Fibroblast of gingiva (primary cell): ENCODE measurements at places on chromosomes 2 and 18.
A peak's percentile ranks its signal among the peaks of the same experiment; 100 is the strongest.

DNA sequence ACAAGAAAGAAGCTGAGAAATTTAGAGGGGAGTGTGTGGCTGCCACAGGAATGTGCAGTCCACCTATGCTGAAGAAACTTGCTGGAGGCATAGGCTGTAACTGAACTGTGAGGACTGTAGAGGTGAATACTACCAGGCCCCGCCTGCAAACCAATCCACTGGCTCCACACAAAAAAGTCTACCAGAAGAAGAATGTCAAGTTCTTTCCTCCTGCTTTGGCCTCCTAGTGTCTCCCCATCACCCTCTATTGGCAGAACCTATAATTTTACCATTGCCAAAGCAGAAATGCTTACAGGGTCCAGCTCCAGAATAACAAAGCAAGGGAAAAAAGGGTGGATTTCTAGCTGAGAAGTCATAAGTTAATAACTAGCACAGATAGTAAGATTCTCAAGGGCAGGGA lies 5.9 kb upstream of the ATP5MC3 start:
- DNase-seq: no peak

- no peak for DNase-seq
Measured at GRCh38 chr2:231785413-231785812, 832 bp upstream of the COPS7B start.

GRCh38 chr18:45106331-45106774 lies 425.7 kb downstream of the SETBP1 start:
- peak; percentile 56 for DNase-seq

DNA sequence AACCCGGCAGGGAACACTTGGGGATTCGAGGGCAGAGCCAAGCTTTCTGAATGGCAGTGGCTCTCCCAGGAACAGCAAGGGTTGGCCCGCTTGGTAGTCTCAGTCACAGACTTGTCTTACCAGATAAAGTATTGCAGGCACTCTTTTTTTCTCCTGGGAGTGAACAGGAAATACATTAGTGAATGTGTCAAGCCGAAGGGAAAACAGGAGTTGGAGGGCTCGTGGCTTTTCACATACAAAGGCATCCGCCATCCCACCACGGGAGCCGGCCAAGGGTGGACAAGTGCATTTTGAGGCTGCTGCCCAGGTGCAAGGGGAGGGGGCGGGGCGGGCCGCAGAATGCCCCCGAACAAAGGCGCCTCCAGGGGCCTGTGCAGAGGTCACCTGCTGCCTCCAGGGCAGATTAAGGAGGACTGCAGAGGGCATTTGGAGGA lies 163.3 kb upstream of the SIX3 start:
- no peak for DNase-seq

DNA sequence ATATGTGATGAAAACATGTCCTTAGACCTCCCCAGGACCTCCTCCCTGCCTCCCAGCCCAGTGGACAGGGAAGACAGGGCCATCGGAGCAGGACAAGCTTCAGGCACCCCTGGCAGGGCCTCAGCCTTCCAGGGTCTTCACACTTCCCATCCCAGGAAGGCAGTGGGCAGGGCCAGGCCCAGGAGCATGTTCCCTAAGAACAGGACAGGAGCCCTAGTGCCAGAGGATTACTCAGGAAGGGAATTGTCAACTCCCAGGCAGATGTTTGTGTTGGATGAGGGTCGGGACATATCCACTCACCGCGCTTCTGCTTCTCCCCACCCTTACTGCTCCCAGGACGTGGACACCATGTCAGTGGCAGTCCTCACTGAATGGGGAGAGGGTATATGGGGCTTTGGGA lies 138.9 kb downstream of the TNS1 start:
- no peak for DNase-seq

- DNase-seq: no peak
Measured at GRCh38 chr2:3248754-3249475, 128.7 kb downstream of the EIPR1 start.

DNA sequence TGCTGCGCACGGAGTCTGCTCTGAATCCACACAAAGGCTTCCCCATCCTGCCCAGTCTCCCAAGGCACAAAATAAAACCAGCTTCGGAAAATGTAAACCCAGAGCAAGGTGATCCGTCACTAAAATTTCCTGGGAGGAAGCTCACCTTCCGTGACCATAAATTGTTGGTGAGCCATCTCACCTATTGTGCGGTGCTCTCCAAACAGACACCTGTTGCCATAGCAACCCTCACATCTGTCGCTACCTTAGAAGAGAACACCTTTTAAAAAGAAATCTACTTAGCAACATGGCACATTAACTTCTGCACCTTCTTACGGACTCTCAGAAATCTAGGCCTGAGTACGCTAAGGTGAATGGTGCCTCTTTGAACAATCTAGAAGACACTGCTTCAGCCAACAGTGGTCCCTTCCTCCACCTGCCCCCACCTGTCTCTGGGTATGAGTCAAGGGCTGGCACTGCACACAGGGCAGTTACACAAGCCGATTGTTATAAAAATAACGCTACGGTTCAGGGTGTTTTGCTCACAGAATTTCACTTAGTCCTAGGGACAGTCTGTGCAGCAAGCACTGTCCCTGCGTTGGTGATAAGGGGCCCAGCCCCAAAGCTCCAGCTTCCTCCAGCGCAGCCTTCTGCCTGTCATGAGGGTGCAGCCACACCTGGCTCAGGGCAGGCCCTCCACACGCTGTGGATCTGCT lies 114.9 kb upstream of the ID2 start:
- no peak for DNase-seq

DNA sequence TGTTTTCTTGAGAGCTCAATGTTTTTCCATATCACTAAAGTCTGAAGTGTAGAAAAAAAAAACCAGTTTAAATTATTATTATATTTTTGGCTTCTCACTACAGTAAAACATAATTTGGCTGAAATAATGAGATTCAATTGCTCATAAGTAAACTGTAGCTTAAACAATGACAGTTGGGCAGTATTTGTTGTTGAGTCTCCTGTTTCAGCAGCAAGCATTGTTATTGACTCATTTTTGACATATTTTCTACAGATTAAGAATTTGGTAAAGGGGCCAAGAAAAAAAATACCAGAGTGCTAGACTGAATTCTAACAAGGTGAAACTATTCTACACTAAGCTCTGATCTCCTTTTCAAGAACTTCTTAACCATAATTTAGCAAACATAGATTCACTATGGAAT lies 2070.4 kb upstream of the CELF4 start:
- DNase-seq: no peak

GRCh38 chr18:57518533-57518932 lies 68.0 kb downstream of the FECH start:
- no peak for DNase-seq

- no peak for DNase-seq
Measured at GRCh38 chr2:186496401-186496800, 10.3 kb downstream of the ZC3H15 start.

DNA sequence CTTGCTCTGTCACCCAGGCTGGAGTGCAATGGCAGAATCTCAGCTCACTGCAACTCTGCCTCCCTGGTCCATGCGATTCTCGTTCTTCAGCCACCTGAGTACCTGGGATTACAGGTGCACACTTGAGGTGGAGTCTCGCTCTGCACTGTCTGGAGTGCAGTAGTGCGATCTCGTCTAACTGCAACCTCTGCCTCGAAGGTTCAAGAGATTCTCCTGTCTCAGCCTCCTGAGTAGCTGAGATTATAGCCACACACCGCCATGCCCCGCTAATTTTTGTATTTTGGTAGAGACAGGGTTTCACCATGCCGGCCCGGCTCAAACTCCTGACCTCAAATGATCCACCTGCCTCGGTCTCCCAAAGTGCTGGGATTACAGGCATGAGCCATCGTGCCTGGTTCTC lies 83.3 kb downstream of the CCBE1 start:
- no peak for DNase-seq

- DNase-seq: peak; percentile 87
Measured at GRCh38 chr2:203802342-203803052, 65.1 kb upstream of the CTLA4 start.

DNA sequence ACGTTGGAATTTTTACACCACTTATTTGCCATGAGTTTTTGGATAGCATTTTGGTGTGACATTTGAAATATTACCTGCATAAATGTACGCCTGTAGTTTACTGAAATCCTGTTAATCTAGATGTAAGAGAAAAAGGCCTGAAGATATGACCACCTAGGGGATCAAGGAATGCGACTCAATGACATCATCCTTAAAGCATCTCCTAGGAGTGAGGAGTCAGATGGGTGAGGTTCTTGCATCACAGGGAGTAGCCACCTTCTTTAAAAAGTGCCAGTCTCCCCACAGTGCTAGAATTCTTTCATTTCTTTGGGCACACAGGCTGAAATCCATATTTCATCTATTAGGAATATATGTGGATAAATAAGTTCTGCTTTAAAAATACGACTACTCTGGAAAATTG lies 34.5 kb downstream of the ADCYAP1 start:
- DNase-seq: no peak

- no peak for DNase-seq
Measured at GRCh38 chr2:63378589-63378988, 209.7 kb downstream of the WDPCP start.

DNA sequence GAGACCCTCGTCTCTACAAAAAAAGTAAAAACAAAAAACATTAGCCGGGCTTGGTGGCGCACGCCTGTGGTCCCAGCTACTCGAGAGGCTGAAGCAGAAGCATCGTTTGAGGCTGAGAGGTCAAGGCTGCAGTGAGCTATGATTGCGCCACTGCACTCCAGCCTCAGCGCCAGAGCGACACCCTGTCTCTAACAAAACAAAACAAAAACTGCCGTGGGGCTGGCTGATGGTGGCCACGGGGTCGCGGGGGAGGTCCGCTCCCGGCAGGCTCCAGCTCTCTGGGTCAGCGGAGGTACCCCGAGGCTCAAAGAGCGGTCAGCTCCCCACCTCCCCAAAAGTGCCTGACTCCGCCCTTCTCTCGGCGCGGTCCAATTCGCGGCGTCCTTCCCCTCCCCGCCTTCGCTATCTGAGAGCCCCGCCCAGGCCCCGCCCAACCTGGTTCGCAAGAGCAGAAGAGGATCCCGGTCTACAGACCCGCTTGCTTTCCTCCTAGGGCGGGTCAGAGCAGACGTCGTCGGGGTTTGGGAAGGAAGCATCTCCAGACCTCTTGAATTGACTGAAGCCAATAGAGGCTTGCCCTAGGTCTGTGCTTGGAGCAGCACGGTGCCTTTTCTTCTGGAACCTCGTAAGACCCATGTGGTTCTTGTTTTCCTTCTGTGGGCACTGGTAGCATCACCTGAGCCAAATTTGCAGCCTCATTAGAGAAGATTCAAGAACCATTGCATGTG lies 7.8 kb downstream of the RAX start:
- no peak for DNase-seq

- DNase-seq: no peak
Measured at GRCh38 chr18:35369126-35369525, 8.0 kb downstream of the ZNF396 start.

DNA sequence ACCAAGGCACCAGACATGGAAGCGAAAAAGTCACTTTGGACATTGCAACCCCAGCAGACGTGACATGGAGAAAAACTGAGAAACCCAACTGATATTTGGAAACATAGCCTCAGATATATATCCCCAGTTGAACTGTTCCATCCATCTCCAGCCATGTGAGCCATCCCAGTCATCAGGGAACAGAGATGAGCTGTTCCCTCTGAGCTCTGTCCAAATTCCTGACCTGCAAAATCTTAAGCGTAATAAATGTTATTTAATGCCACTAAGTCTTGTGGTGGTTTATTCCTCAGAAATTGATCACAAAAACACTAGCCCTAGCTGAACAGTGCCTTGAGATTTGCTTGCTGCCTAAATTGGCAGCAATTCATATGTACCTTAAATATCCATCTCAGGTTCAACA lies 182.8 kb downstream of the NRP2 start:
- no peak for DNase-seq

DNA sequence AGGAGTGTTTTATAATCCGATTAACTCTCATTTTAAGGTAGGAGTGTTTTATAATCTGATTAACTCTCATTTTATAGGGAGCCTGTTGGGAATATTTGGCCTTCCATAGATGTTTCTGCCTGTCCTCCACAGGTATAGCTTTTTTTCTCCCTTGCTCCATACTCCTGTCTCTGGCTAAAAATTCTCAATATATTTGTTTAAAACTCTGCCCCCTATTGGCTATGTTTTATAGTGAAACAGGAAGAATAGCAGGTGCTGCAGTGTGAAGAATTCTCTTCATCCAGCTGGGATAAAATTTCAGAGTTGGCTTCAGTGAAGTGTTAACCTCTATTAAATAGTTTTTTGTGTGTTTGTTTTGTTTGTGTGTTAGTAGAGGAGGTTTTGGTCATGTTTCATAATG lies 1046.0 kb upstream of the TMEFF2 start:
- no peak for DNase-seq

DNA sequence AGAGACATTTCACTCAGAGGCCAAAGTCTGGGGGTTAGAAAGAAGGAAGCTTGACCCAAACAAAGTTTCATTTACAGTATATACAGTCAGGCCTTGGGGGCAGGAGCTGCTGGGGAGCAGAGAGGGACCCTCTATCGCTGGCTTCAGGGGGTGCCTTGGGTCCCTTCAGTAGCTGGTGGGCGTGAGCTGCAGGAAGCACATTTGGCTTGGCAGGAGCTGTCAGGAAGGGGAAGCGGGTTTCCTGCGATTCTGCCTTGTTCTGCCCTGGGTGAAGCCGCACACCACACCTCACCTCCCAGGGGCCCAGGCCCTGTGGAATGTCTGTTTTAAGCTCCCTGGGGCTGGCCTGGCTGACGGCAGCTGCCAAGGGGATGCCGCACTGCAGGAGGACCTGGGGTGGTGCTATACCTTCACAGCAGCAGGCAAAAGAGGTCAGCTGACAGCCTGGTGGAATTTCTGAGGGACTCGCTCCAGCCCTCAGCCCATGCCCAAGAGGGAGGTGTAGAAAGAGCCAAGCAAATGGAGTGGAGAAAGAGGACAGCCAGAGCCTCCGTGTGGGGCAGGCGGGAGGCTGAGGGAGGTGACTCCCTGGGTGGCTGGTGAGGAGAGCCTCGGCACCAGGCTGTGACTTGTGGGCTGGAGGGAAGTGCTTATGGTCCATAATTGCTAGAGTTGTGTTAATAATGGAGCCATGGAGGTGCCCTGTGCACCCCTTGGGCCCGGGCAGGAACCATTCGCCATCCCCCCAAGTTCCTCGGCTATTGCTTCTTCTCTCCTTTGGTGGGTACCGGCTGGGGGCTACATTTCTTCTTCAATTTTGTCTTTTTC lies 43.9 kb downstream of the PSD4 start:
- DNase-seq: no peak

GRCh38 chr18:64717026-64717425 lies 568.1 kb upstream of the LINC00305 start:
- no peak for DNase-seq

DNA sequence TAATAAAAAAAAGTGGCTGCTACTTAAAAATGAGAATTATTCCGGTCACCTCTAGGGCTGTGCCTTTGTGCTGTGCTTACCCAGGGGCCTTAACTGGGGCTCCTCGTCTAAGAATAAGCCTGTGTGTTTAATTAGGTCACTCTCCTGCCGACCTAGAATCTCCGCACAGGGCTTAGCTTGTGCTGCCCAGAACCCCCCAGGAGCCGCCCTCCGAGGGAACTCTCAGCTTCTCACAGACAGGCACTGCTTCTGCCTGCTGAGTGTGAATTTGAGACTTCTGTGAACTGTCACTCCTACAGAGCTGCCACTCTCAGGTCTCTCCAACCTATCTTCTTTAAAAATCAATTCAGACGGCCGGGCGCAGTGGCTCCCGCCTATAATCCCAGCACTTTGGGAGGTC lies 11.9 kb upstream of the NT5DC4 start:
- no peak for DNase-seq

GRCh38 chr2:240611601-240612210 lies 13.6 kb upstream of the GPR35 start:
- DNase-seq: no peak
